RPMI7951 (cell line): ENCODE measurements at places on chromosomes 4 and X.

GRCh38 chr4:174274436-174274835, 9.0 kb downstream of the FBXO8 start:
- no peak for DNase-seq

DNA sequence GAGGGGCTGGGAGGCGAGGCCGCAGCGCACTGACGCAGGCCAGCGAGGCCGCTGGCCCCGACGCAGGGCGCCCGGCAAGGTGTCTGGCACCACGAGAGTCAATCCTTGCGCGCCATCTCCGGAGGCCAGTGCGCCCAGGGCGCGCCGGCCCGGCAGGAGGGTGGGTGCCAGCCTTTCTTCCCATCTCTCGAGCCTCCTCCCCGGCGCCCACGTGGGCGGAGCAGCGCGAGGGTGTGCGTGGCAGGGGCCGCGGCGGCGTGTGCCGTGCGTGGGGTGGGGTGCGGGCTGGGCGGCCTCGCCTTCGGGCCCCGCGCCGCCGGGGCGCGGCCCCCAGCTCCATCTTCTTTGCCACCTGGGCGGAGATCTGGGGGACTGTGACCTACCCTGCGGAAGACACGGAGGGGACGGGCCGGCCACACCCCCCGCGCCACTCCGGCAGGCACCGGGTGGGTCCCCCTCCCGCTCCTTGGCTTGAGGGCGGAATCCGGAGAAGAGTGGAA, 877 bp downstream of the JAKMIP1 start:
- DNase-seq: no peak

DNA sequence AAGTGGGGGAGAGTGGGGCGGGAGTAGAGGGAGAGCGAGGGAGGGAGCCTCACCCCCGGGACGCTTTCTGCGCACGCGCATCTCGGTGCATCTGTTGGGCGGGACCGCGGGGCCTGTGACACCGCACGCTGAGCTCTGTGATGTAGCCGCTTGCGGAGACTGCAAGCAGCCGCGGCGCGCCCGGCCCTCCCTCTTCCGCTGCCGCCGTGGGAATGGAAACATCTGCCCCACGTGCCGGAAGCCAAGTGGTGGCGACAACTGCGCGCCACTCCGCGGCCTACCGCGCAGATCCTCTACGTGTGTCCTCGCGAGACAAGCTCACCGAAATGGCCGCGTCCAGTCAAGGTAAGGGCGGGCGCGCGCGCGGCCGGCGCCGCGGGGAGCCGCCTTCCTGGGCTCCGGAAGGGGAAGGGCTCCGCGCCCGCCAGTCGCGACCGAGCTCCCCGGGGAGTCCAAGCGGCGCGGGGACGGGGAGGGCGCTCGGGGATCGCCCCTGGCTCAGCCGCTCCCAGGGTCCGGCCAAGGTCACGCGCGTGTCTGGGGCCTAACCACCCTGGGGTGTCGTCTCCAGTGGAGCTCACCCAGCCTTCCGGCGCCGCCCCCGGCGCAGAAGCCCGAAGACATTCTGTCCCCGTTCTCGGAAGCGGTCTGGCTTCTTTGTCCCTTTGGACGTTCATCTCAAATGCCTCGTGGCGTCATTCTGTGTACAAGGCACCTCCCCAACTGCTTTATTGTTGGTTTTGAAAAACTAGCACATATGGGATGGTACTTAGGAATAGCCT, at the start of gene FUNDC2:
TSS of gene FUNDC2 (plus strand) at position 118 of the 782 bp plus-strand sequence. CDS start at position 213, 95 bp downstream.
- peak; percentile 88 for DNase-seq

- no peak for DNase-seq
Measured at GRCh38 chr4:89301003-89301402, 6.6 kb downstream of the GPRIN3 start.
